T-helper 2 cell treated with Interferon-gamma antibody and Interleukin-4, amounts not matched to agents 5 μg/mL and 100 μg/mL, for 36 hours (primary cell): ENCODE measurements at places on chromosomes 16 and 17.
A peak's percentile ranks its signal among the peaks of the same experiment; 100 is the strongest.

DNA sequence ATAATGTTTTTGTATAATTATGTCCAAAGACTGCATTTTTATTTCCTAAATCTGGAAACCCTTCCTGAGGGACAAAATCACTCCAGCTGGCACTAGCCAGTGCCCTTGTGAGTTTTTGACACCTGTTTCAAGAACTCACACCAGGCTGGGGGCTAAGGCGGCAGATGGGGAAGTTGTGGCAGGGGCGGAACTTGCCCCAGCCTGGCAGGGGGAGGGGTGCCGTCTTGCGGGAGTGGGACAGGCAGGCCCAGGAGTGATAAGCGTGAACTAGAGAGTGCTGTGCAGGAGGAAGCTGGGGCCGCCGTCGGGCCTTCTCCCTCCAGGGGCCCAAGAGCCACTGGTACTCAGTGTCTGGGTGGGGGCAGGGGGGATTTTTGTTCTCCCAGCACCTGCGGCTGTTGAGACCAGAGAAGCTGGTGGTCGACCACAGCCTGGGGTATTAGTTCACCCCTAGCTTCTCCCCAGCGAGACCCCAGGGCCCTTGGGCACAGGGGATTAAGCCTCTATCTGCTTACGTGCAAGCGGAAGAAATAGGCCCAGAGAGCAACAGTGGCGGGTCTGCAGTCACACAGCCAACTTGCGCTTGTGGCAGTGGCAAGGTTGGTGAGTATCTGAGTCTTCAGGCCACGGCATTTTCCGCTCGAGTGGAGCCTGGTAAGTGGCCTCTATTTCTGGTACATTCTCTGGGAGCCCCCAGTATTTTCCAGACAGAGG lies 40.2 kb upstream of the PLCG2 start:
- no peak for DNase-seq

DNA sequence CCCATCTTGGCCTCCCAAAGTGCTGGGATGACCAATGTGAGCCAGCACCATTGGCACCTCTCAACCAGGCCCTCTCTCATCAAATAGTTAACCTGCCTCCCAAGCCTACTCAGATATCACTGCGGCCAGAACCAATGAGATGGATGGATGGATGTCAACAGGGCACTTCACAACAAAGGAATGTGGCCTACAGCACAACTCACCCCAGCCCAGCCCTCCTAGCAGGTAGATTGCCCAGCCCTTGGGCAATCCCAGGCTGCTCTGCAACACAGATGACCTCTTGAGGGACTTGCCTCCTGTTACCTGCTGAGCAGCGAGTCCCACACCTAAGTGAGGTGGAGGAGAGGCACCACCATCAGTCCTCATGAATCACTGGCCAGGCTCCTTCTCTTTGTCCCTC lies 22.6 kb upstream of the KIFC3 start:
- no peak for DNase-seq

- no peak for DNase-seq
Measured at GRCh38 chr17:60065867-60066266, 12.9 kb downstream of the HEATR6 start.

DNA sequence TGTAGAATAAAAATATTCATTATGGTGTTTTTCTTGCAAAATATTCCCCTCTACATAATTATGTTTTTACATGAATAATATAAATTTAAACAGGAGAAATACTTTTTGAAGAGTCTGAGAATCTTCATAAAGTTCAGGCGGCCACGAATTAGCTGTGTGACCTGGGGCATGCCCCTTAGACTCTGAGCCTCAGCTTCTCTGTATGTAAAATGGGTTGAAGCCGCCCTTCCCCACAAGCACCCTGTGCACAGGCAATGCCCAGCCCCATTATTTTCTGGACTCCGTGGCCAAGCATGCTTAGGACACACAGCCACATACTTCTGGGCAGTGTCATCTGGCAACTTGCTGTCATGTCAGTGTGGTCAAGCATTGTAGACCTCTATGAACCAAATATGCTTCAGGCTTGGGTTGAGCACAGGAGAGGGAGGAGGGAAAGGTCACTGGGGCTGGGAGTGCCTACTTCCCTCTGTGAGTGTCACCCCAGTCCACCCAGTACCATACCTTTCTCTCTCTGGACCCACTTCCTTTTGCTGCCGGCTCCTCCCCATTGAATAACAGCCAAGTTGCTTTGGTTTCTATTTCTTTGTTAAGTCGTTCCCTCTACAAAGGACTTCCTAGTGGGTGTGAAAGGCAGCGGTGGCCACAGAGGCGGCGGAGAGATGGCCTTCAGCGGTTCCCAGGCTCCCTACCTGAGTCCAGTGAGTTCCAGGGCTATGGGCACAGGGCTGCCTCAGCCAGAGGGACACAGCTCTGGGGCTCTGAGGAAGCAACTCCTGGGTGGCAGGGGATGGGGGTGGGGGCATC lies at the start of gene LGALS9:
LGALS9 (plus strand) TSS at position 582 of the 804 bp plus-strand sequence; CDS start at position 660, 78 bp downstream.
- peak; percentile 14 for DNase-seq

DNA sequence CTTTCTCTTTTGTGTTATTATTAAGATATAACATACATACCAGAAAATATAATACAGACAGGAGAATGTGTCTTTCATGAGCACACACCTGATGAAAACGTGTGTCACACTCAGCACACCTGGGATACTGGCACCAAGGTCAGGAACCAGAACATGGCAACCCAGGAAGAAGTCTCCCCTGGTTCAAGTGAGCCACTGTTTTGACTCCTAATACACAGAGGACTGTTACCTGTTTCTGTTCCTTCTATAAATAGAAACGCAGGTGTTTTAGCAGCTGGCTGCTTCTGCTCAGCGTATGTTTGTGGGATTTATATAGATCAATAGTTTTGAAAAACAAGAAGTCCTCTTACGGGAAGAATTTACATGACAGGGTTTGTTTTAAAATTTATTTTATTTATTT lies 3.5 kb downstream of the SEC14L1 start:
- no peak for DNase-seq

- peak; percentile 40 for DNase-seq
Measured at GRCh38 chr17:36705874-36706731, 104.7 kb downstream of the MRM1 start.

DNA sequence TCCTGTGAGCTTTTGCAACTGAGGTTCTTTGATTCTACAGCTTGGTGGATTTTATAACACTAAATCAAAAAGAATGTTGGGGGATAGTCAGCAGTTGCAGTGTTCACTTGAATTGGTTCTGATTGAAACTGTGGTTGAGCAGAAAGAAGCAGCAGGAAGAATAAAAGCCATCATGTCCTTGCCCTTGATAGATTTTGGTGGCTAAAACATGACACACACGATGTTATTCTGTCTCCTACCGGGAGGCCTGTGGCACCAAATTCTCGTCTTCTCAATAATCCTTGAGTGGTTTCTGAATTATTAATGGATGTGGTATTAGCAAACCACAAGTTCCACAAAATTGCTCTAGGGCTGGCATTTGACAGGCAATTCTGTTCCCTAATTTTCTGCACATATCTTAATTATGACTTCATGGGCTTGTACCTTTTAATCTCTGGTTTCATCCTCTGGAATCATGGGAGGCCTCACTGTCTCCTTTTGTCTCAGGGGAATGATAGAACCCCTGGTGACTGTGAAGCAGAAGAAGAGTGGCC lies 338.2 kb downstream of the SNX29 start:
- no peak for DNase-seq

DNA sequence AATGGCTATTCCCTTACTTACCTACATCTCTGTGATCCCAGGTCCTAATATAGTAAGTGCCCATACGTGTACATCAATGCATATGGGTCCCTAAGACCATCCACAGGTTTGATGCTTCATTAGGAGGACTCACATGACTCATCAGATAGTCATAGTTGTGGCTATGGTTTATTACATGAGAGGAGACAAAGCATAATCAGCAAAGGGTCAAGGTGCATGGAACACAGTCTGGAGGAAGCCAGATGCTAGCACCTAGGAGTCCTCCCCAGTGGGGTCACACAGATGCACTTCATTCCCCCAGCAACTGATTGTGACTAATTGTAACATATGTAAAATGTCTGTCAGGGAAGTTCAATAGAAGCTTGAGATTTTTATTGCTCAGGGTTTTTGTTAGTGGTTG lies 42.8 kb downstream of the PHKB start:
- DNase-seq: no peak

DNA sequence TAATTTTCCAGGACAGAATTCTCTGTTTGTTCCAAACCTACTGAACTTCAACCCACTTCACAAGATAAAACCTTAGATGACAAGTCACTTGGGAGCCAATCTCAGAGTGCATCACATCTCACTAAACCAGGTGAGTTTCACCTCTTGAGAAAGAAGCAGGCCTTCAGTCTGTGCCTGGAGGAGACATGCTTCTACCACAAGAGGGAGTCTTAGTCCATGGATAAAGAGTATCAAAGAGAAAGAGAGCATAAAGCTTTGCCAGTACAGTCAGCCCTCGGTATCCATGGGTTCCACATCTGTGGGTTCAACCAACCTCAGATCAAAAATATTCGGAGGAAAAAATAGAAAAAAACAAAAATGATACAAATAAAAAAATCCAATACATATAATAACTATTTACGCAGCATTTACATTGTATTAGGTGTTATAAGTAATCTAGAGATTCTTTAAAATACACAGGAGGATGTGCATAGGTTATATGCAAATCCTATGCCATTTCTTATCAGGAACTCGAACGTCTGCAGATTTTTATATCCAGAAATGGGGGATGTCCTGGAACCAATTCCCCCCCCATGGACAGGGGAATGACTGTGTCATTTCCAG lies 37.7 kb downstream of the DUSP14 start:
- no peak for DNase-seq

- no peak for DNase-seq
Measured at GRCh38 chr17:6420173-6420641, 14.7 kb downstream of the AIPL1 start.

DNA sequence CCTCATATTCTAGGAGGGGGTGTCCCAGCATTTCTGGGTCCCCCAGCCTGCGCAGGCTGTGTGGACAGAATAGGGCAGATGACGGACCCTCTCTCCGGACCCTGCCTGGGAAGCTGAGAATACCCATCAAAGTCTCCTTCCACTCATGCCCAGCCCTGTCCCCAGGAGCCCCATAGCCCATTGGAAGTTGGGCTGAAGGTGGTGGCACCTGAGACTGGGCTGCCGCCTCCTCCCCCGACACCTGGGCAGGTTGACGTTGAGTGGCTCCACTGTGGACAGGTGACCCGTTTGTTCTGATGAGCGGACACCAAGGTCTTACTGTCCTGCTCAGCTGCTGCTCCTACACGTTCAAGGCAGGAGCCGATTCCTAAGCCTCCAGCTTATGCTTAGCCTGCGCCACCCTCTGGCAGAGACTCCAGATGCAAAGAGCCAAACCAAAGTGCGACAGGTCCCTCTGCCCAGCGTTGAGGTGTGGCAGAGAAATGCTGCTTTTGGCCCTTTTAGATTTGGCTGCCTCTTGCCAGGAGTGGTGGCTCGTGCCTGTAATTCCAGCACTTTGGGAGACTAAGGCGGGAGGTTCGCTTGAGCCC lies 11.6 kb downstream of the STH start:
- DNase-seq: no peak

GRCh38 chr16:78290395-78290794 lies 190.9 kb downstream of the WWOX start:
- no peak for DNase-seq

DNA sequence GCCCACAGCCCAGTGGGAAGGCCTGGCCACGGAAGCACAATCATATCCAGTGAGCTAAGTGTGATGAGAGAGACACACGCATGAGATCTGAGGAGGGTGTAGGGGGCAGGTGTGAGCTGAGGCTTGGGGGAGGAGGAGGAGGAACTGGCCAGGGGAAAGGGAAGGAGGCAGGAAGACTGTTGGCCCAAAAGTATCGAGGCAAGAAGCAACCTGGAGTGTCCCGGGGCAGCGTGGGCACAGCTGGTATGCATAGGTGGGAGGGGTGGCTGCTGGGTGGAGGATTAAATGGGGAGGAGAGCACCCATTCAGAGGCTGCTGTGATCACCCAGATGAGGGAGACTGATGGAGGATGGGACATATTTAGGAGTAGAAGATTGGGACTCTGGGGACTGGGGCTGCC lies 41.4 kb downstream of the ARHGAP27 start:
- DNase-seq: no peak

- peak; percentile 87 for DNase-seq
Measured at GRCh38 chr16:69166221-69166833, 20.6 kb upstream of the SNTB2 start.

DNA sequence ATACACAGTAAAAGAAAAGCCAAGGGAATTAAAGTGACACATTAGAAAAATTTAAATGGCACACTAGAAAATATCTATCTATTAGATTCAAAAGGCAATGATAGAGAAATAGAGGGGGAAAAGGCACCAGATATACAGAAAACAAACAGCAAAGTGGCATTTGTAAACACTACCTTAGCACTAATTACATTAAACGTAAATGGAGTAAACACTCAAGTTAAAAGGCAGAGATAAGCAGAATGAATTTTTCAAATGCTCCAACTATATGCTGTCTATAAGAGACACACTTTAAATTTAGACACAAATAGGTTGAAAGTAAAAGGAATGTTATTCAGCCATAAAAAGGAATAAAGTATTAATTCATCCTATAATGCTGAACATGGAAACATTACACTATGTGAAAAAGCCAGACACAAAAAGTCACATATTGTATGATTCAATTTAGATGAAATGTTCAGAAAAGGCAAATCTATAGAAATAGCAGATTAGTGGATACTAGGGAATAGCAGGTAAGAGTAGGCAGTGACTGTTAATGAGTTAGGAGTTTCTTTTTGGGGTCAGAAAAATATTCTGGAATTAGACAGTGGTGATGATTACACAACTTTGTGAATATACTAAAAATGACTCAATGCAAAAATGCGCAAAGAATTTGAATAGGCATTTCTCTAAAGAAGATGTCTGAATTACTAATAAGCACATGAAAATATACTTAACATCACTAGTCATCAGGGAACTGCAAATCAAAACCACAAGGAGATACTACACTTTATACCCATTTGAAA lies 92.4 kb downstream of the BRIP1 start:
- no peak for DNase-seq

GRCh38 chr16:68997564-68997963 lies 107.9 kb upstream of the HAS3 start:
- no peak for DNase-seq

DNA sequence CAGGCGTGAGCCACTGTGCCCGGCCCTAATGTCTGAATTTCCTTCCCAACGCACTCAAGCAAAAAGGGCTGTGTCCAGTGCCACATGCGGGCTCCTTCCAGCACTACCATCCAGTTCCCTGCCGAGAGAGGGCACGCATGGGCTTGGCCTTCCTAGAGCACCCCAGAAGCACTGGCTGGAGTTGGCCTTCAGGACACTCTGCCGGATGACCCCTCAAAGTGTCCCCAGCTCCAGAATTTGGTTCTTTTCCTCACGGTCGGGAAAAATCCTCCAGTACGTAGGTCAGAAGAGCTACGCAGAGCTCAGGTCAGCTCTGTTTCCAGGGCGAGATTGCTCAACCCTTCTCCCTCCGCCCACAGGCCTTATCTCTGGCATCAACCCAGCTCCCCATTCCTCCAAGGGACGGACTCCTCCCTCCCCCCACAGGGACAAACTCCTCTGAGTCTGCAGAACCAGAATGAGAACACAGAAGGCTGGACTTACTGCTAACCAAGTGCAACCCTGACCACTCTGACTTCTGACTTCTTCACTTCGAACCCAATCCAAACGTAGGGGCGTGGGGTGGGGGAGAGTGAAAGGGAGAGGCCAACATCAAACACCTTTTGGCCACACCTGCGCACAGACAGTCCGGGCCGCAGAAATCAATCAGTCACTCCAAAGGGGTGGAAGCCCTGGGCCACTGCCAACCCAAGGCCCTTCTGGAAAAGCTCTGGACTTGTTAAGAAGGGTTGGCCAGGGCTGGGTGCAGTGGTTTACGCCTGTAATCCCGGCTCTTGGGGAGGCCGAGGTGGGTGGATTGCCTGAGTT lies 3.6 kb downstream of the CDC42EP4 start:
- no peak for DNase-seq
